ENCODE measurements at places on chromosomes 12 and 14.

DNA sequence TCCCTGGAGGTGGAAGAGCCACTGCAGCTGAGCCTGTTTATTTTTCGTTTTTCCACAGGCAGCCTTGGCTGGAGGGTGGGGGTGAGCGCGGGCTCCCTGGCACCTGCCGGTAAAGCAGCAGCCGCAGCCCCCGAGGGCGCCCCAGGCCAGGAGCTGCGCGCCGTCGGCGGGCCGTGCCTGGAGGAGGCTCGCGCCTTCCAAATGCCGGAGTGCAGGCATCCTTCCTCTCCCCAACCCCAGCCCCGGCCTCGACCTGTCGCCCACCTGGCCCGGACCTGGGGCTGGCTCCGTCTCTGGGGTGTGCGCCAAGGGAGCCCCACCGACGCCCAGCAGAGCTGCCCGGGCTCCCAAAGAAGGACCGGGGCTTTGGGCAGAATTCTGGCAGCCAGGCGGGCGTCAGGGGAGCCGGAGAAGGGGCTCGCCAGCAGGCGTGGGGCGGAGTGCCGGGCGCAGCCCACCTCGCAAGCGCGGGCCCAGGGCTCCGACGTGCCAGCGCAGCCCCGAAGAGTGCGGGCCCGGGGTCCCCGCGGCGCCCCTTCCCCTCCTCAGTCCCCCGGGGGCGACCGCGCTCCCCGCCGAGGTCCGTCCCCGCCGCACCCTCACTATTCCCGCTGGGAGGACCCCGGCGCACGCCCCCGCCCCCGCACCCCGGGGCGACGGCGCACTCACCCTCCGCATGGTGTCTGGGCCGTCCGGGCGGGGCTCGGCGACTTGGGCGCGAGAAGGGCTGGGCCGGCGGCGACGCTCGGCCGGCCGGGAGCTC lies 130.3 kb downstream of the NDUFA12 start:
- no peak for DNase-seq

DNA sequence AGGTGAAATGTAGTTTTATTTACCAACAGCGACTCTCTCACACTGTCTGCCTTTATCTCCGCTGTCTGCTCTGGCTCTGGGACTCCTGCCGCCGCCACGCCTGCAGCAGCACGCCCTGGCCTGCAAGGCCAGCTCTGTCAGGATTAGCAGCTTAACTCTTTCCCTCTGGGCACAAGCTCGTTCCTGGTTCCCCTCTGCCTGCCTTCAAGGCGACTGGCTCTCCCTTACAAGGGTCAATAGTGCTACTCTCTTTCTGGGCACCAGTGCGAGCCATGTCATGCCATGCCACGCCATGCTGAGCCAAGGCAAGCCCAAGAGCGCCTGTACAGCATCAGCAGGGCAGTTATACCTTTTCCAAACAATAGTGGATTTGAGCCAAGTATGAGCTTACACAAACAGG lies 3.6 kb upstream of the CLEC2B start:
- DNase-seq, result no peak

DNA sequence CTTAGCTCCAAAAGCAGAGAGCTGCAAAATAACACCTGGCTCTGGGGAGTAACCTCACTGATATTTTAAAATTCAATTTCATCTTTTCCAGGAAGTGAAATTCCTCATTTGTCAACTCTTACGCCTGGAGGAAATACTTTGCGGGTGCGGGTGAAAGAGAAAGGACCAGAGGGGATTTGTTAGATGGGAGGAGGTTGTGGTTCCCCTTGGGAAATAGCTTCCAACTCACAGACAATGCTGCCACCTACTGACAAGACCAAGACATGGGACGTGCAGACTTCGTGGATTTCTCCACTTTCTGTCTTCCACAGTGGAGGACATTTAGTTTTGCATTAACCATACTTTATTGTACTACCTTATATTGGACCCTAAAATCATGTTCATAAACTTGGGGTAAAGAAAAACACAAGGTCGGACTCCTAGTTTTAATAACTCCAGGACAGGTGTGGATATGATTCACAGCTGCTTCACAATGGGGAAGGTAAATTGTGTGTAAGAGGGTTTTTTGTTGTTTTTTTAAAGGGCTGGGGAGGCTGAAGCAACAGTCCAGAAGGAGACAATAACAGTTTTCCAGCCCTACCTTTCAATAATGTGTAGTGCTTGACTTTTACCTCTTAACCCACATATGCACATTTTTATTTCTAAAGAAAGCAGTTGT lies 10.8 kb downstream of the FBXL14 start:
- DNase-seq, result no peak

GRCh38 chr14:33569821-33570687 lies 380.8 kb downstream of the EGLN3 start:
- DNase-seq, result no peak

GRCh38 chr12:4556735-4557530 lies 5.1 kb upstream of the DYRK4 start:
- no peak for DNase-seq

DNA sequence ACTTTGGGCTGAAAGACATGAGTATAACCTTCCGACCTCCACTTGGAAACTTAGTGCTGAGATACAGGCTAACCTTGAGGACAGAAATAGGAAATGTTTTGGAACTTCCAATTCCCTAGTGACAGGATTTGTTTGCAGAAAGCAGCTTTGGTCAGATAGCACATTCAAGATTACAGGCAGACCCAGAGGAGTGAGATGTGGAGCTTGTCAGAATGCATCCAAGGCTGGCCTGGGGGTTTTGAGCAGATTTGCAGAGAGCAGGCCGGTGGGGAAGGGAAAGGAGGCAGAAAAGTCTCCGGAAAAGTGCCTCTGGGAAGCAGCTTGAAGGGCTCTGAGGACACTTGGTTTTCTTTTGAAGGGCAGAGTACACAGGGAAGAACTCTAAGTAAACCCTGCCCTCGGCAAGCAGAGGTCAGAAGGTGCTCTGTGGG lies 180.3 kb downstream of the ETV6 start:
- no peak for DNase-seq

GRCh38 chr12:48157018-48157888 lies at the start of gene ASB8:
ASB8 (minus strand) TSS chr12:48157515; CDS start chr12:48153496, 4,019 bp downstream.
- DNase-seq, result peak; percentile 99

DNA sequence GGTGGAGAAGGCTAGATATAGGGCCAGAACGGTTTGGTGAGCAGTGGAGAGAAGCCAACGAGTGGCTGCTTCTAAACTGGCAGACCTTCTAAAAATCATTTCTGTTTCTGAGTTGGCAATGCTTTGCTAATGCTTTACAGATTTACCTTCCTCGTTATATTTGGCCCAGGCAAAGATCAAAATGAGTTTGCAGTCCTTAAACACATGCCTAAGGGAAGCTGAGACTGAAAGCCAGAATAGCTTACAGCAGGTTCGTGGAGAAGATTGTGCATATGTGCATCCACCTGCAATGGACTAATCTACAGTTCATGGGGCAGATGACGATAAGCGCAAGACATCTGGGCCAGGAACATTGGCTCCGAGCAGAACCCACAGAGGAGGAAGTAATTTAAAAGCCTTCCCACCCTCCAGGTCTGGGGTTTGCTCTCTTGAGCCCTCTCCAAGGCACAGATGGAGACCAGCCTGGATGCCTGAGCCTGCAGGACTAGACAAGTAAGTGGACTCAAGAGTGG lies 99.4 kb downstream of the NINJ2 start:
- no peak for DNase-seq

GRCh38 chr14:102589761-102590290 lies 2.6 kb upstream of the RCOR1 start:
- no peak for DNase-seq

GRCh38 chr12:14993537-14994266 lies 20.9 kb downstream of the PDE6H start:
- no peak for DNase-seq

- peak; percentile 59 for DNase-seq
These were observed 6.5 kb downstream of the KRT85 start for GRCh38 chr12:52360663-52361271.

DNA sequence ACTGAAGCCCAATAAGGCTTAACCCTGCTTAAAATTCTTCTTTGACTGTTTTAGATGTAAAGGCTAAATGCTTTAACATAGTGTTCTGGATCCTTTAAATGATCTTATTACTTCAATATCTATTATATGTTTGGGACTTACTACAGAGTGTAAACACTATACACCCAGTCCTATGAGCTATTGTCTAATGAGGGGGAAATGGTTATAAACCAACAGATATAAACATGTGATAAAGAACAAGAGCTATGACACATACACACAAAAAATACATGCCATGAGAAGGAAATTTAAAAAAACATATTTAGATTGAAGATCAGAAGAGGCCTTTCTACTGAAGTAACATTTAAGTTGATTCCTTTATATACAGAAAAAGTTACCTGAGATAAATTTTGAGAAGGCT lies 505.1 kb downstream of the FOXG1 start:
- DNase-seq, result no peak

- no peak for DNase-seq
These were observed 27.9 kb downstream of the IRF2BPL start for GRCh38 chr14:77000340-77001270.

DNA sequence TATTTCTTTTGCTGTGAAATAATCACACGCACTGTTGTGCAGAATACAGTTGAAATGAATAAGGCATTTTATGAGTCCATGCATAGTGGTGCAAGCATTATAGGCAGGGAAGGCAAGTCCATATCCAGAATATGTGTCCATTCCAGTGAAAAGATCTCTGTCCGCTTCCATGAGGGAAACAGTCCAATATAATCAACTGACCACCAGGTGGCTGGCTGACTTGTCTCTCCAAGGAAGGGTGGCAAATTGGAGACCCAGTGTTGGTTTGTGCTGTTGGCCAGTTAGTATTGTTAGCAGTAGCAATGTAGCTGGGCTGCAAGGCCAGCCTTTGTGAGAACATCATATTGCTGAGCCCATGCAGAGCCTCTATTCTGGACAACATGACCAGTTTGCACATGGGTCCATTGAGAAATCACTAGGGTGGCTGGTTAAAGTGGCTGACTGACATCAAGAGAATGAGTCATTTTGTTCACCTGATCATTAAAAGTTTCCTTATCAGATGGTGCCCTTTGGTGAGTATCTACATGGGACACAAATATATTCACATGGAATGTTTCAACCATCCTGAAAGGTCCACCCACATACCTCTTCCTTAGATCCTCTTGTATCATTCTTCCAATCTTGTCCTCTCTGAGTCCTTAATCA lies 17.3 kb upstream of the YAF2 start:
- DNase-seq, result no peak

DNA sequence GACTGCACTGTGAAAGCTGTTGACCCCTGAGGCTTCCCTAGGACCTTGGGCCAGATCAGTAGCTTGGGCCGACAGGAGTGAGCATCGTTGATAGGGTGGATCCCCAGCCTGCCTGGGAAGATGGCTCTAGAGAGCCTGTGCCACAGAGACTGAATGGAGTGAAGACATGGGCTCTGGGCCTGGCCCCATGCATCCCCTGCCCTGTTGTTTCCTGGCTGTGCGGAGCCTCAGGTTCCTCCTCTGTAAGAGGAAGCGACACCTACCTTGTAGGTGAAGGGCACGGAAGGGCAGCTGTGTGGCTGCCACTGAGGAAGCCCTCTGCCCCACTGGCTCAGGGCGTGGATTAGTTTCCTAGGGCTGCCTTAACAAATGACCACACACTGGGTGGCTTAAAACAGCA lies 23.9 kb downstream of the PLEKHG3 start:
- no peak for DNase-seq

- DNase-seq, result no peak
These were observed 39.8 kb upstream of the CMKLR1 start for GRCh38 chr12:108378926-108379325.

GRCh38 chr14:24834956-24835355 lies 201.0 kb upstream of the GZMB start:
- no peak for DNase-seq

DNA sequence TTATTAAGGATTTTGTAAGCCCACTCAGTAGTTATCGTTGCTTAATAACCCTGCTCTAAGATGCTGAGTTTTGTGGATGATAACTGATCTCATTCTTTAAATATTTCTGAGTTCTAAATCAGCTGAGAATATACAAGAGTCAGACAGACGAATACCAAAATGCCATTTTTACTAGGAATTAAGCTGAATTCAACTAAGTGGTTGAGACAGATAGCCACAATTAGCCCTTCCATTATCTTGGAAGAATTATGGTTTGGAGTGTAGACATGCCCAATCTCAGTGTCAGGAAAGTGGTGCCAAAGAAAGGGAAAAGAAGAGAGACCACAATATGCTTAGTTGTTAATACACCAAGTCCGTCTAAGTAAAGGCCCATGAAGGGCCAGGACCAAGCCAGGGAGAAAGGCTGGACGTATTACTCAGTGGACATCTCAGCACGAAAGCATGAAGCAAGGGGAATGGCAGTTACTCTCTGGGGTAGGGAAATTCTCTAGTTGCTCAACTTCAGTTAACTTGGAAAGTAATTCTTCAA lies 58.6 kb downstream of the KCNA5 start:
- DNase-seq, result no peak

- no peak for DNase-seq
These were observed 86.6 kb downstream of the KDM2B start for GRCh38 chr12:121494093-121494787.

DNA sequence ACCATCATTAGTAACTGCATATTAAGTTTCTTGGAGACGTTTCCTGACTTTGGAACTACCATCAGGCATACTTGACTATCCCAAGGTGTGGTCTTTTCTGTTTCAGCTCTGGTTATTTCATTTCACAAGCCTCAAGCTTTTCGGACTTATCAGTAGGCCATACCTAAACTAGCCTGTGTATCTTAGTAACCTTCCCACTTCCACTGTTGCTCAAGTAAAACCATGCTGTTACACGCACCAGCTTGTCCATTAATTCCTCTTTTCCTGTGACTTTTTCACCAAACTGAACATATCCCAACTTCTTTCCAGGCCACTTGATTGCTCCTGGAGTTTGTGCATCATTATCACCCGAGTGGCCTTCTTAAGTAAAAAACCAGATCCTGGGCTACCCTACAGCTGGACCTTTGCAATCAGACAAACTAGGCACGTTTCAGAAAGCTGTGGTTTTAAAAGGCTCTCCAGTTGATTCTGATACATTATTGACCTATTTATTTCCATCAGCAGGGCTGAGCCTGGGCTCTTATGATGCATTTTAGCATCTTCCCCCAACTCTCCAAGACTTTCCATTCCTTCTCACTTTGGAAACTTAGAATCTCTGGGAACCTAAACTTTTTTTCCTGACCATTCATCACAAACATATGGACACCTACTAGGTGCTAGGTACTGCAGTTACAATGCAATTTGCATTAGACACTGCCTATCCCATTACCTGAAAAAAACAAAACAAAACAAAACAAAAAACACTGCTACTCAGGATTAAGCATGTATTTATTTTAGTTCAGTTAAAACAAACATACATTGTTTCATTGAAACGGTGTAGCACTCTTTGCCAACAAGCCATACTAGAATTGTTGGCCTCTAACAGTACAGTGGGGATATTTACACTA lies 14.9 kb downstream of the SLC38A2 start:
- no peak for DNase-seq

GRCh38 chr12:130970165-130970907 lies 16.6 kb downstream of the ADGRD1 start:
- DNase-seq, result peak; percentile 43

- DNase-seq, result no peak
These were observed 2.2 kb downstream of the ZFP36L1 start for GRCh38 chr14:68790644-68791077.

GRCh38 chr14:77859934-77860570 lies 60.1 kb downstream of the ADCK1 start:
- DNase-seq, result no peak

Data from suprapubic skin (tissue), 4 donors.